Germinal center (tissue), 1 donor: ENCODE measurements at places on chromosomes 16 and 17.

DNA sequence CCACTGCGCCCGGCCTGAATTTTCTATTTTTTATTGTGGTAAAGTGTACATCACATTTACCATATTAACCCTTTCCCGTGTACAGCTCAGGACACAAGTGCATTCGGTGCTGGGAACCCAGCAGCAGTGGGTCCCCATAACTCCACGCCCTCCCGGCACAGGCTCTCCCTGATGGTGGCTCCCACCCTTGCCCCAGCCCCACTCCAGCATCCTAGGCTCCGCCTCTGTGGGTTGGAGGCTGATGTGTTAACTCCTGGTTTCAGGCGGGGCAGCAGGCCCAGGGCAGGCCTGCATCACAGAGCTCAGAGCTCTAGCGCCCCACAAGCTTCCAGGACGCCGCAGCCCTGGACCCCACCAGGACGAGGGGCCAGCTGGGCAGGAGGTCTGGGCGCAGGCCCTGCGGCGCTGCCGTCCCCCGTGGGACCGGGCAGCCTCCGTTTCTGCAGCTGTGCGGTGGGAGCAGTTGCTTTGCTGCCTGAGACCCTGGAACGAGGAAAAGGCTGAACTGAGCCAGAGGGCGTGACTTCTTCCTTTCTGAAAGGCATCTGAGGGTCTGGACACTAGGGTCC, 19.6 kb downstream of the ZFPM1 start:
- DNase-seq = no peak

GRCh38 chr17:31527606-31528005, 136.1 kb downstream of the RAB11FIP4 start:
- DNase-seq = no peak

DNA sequence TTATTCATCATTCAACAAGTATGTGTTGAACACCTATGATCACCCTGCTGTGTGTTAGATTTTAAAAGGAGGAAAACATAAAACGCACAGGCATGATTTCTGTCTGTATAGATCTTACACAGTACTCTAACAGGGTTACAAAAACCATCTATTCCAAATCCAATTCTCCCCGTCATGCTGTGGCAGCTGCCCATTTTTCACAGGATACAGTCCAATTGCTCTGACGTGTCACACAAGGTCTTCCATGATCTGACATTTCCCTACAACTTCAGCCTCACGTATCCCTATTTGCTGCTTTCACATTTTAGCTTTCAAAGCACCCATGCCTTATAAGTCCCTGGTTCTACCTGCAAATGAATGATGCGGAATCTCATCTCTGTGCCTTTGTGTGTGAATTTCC, 67.0 kb upstream of the CNTNAP4 start:
- DNase-seq = no peak

DNA sequence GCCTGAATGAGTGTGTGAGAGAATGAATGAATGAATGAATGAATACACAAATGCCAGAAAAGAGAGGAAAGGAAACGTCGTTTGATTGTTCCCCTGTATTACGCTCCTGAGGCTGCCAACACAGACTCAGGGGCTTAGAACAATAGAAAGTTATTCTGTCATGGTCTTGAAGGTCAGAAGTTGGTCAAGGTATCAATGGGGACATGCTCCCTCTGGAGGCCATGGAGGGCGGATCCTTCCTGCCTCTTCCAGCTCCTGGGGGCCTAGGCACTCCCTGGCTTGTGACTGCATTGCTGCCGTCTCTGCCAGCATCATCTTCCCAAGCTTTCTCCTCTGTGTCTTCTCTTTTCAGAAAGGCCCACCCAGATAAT, 1.5 kb upstream of the SLC38A8 start:
- no peak for DNase-seq

DNA sequence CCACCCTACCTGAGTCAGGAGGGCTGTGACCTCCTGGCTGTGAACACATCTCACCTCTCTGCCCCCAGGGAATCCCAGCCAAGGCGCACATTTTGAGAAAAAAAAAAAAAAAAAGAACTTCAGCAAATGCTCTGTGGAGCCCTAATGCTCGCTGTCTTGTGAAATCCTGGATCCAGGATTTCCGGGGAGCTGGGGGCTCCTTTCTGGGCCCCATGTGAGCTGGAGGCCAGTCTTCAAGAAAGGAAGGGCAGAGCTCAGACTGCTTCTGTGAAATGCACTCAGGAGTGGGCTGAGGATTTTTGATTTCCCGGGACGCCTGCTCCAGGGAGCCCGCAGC, 36.0 kb upstream of the EMP2 start:
- DNase-seq = no peak

- DNase-seq = no peak
Measured at GRCh38 chr17:79678091-79678735, 52.5 kb upstream of the ENPP7 start.

- no peak for DNase-seq
Measured at GRCh38 chr17:13107676-13108235, 89.9 kb upstream of the ELAC2 start.

DNA sequence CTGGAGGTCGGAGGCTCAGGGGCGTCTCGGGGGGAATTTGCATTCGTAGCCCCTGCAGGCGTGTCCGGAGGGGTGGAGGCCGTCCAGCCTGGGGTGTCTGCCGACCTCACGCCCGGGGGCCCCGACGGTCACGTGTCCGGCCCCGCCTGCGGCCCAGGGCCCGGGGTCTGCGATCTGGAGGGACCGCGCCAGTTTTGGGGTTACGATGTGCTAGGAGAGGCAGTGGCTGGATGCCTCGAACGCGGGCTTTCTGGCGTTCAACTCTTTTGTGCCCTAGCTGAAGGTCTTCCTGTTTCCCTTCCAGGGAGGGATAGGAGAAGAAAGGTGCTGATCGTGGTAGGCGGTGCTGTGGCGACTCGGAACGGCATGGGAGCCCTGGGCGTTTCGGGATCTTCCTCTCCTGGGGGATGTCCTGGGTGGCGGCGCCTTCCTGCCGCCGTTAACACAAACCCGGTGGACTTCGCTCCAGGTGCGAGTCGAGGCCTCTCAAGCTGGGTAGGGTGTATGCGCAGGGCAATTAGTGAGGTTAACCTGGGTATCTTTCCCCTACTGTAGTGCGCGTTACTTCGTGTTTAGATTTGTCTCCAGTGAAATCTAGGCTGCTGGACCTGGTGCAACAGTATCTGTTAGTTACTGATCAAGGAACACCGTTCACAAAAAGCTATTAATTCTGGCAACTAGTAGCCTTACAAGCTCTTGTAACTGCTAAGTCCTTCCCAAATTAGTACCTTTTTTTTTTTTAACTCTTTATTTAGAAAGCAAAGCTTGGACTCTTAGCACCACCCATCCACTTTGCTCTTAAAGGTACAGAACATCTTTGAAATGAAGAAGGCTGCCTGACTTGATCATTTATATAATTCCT, 1.3 kb downstream of the AKAP1 start:
- DNase-seq = peak; percentile 42

DNA sequence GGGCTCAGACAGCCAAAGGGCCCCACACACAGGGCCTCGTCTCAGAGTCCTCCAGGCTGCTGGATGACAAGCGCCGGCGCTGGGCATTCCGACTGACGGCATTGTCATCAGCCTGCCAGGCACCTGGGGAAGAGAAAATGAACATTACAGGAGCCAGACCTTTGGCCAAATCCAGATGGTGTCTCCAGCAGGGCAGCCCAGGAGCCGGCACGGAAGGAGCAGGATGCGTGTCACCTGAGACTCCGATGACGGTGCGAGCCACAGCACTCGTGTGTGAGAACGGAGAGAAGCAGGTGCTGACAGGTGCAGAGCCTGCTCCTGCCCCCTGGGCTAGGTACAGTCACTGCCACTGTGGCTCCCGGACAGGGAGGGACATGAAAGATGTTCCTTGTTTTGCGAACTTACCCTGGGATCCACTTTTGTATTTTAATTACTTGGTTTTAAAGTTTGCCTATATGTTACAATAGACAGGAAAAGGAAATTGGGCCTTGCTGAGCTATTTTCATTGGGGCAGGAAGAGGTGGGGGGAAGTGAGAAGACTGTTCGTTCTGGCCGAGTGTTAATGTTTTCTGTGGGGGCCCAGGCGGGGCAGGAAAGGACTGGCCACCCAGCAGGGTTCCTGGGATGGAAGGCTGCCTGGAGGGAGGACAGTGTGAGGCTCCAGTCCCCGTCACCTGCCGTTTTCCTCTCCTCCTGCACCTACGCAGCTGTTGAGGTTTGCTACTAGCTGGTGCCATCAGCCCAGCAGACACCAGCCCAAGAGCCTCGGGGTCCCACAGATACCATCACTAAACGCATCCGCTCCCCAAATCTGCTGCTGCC, 4.4 kb upstream of the FOXJ1 start:
- peak; percentile 53 for DNase-seq

- no peak for DNase-seq
Measured at GRCh38 chr17:43924558-43924957, 17.2 kb upstream of the MPP2 start.

DNA sequence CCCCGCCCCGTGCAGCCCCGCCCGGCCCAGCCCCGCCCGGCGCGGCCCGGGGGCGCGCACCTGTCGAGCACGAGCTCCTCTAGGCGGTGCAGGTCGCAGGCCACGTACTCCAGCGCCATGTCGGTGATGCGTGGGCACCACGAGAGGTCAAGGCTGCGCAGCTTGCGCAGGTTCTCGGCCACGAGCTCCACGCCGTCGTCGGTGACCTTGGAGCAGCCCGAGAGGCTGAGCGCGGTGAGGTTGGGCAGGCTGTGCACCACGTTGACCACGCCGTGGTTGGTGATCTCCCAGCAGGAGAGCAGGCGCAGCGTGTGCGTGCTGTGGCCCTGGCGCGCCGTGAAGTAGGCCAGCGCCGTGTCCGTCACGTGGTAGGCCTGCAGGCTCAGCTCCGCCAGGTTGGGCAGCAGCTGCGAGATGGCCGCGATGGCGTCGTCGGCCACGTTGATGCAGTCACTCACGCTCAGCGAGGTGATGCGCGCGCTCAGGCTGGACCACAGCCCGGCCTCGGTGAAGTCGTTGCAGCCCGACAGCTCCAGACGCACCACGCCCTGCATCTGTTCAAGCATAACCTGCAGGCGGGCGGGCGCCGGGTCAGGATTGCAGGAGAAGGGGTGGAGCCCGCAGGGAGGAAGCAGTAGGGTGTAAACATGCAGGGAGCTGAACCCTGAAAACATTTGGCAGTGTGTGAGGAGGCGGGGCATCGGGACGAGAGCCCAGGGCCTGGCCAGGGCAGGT, 5.3 kb upstream of the WDR24 start:
- DNase-seq = peak; percentile 68

- DNase-seq = no peak
Measured at GRCh38 chr16:3022684-3023414, 893 bp downstream of the HCFC1R1 start.

DNA sequence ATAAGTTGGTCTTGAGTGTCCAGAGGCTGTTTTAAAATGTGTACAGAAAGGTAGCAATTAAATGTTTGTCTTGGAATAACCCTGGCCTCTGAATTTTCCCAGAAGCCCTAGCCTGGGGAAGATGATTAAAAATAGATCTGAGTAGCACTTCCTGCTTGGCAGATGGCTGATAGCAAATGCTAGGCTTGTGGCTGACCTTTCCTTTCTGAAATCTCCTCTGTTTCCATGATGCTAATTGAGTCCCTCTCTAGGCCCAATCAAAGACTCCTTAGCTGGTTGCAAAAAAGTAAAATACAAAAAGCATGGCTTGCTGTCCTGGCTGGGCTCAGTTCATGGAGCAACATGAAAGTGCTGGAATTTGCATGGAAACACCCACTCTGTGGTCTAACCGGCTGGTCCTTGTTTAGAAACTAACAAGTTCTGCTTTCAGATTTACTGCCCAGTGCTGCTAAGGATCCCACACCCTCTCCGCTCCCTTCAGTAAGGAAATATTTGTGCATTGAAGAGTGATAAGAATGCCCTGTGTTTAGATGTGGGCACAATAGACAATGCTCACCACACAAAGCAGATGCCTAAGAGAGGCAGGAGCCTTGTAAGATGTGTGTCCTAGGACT, 40.8 kb downstream of the YPEL2 start:
- DNase-seq = peak; percentile 57

GRCh38 chr17:51006601-51007000, 114.1 kb downstream of the SPAG9 start:
- DNase-seq = no peak

GRCh38 chr17:21277332-21277731, 7.2 kb upstream of the MAP2K3 start:
- no peak for DNase-seq

DNA sequence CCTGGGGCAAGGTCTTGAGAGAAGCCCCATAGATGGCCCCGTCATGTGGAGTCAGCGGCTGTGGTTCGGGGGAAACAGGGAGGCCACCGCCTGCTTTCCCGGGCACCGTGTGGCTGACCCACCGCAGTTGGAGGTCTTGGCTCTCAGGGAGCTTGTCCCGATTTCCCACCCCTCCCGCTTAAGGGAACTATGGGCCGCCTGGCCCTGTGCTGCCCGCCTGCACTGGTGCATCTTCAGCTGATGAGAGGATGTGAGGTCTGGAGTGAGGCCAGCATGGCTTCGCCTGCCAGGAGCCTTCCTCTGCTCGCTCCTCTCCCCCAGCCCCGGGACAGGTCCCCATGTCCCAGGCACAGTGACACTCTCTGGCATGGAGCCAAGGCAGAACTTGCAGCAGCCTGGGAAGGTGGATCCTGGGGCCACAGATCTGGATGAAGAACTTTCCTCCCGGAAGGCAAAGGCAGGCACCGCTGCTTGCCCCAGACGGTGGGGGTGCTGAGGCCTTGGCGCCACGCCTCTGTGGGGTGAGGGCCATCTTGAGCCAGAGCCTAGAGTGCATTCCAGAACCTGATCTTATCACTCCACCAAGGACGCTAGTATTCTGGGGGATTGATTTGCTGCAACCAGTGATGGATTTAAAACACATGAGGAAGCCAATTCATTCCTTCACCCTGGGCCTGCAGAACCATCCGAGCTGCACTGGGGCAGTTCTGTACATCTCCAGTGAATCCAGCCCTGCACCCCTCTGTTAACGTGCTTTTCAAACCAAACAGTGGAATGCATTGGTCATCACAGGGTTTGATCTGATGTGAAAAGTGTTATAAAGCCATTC, 178.6 kb upstream of the TNRC6C start:
- no peak for DNase-seq

DNA sequence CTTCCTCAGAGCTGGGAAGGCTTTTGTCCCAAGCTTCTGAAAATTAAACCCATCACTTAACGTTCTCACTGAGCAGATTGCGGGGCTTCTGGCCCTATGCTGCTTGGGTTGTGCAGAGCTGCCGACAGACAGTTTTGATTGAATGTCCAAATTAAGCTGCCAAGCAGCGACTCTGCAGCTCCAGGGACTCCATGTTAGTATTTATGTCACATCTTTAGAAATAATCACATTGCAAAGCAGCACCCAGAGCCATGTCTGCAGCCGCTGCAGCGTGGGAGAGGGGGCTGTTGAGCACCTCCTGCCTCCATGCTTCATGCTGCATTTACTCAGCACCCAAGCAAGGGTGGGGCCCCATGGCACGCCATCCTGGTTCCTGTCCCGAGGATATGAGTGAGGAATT, 178.2 kb upstream of the CACNG3 start:
- DNase-seq = no peak

- no peak for DNase-seq
Measured at GRCh38 chr16:76478105-76478504, 200.9 kb downstream of the CNTNAP4 start.

GRCh38 chr17:75308732-75309629, 19.7 kb upstream of the SLC25A19 start:
- DNase-seq = no peak

DNA sequence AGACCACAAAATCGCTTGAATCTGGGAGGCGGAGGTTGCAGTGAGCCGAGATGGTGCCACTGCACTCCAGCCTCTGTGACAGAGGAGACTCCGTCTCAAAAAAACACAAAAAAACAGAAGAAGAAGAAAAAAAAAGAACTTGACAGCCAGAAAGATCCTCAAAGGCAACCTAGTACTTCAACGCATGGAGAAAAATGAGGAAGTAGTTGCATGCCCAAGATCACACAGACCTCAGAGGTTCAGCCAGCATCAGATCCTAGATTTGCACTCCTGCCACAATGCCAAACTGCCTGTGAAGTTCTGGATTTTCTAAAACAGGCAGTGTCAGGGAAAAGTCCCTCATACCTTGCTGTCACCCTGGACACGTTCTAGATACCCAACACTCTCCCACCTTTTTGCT, 1.5 kb downstream of the ATPAF2 start:
- DNase-seq = peak; percentile 49
